GM12864 (cell line): ENCODE measurements at places on chromosomes 16 and 17.

DNA sequence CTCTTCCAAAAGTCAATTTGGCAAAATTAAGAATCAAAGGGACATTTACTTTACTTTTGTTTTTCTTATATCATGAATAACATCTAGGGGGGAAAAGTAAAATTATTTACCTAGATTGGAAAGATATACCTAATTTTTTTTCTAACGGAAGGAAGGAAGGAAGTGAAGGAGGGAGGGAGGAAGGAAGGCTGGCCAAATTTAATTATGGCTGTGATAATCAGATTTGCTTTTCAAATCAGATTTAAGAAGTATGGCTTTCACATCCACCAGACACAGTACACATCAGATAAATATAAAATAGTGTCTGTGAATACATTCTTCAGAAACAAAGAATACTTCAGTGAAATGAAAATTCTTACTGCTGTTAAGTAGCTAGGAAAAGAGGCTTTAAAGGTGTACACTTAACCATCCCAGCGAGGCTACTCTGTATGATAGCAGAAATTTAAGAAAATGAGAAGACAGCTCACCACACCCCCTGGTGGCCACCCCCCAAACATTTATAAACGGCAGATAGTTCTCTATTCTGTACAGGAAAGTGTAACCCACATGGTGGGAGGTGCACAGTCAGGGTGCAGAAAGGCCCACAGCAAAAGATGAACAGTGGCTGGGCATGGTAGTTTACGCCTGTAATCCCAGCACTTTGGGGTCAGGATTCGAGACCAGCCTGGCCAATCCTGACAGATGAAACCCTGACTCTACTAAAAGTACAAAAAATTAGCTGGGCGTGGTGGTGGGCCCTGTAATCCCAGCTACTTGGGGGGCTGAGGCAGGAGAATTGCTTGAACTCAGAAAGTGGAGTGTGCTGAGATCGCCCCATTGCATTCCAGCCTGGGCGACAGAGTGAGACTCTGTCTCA, 150.8 kb downstream of the SSH2 start:
- peak; percentile 31 for DNase-seq

- DNase-seq, result no peak
Observed at GRCh38 chr16:68187505-68187904, 48.4 kb downstream of the ESRP2 start.

GRCh38 chr17:82636626-82637598, 11.3 kb downstream of the WDR45B start:
- no peak for DNase-seq

DNA sequence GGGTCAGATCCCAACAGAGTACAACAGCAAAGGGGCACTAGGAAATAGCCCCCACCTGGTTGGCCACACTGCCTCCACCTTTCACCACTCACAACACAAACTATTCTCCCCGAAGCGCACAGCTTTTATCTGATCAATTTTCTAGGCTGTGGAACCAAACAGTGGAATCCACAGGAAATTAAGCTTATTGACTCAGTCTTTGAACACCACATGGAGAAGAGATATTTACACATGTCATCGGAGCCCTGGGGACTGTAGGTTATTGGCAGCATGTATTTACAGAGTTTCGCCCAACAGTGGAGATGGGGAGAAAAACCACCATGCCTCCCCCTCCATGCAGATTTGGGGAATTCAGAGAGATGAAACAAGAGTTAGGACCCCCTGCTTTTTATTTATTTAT, 154.8 kb downstream of the XYLT1 start:
- DNase-seq, result no peak

- DNase-seq, result no peak
Observed at GRCh38 chr16:25192096-25192495, 24.7 kb upstream of the AQP8 start.

DNA sequence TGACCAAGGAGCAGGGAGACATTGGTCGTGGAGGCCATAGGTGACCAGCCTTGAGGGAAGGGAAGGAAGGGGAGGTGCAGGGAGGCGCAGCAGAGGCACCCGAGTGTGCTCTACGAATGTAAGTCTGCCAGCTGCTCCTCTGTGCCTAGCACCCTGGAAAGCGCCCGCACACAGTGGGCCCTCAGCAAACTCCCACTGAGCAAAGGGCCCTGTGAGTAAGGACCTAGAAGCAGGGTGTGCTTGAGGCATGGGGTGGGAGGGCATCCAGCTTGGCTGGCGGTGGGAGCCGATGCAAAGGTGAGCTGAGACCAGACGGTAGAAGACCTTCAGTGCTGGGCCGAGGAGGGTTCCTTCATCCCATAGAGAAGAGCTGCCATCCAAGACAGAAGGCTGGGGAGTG, 36.2 kb upstream of the MEOX1 start:
- no peak for DNase-seq

- DNase-seq, result no peak
Observed at GRCh38 chr16:85330694-85331188, 218.5 kb upstream of the CIBAR2 start.

DNA sequence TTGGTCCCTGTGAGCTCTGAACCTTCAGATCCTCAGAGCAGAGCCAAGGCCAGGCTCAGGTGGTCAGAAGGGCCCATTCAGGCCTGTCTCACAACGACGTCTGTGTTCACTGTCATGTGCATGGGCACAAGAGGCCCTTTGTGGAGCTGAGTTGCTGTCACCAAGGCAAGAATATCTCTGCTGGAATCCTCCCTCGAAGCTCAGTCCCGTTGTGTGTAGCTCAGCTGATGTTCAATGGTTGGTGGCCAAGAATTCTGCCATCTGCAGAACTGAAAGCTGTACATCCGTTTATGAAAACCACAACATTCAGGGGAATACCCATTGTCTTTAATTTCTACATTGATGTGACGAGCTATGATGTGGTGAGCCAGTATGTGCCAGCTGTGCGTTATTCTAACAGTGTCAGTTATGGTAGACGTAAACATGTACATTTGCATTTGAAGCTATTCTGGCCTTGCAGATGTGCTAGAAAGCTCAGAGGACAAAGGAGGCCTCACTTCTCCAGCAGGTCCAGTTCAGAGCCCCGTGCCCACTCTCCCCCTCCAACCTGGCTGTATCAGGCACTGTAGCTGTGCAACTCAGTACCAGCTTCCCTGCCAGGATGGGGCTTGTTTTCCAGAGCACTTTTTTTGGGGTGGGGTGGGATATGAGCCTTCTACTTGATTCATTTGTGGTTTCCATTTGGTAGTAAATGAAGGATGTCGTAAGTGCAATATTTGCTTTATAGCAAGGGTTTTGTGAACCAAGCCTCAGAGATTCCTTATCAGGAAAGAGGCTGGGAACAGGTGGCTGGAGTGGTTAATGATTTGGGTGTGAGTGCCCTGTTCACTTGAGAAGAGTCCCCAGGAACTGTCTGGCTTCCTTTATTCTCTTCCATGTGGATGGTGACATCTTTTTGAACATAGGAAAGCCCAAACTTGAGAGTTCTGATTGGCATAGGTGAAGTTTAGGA, 56.1 kb downstream of the B9D1 start:
- peak; percentile 74 for DNase-seq

DNA sequence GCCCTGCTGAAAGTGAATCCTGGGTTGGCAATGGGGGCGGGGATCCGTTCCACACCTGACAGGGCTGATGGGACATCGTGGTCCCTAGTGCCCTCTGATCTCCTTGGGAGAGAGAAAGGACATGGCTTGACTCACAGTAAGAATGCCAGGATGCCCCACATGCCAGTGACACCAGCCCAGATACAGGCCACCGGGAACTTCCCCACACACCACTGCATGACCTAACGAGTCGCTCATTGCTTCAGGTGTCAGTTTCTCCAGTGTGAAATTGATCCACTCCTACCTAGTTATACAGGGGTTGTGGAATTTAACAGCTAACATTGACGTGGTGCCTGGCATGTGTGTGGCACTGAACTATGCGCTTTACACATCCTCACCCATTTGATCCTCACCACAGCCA, 7.5 kb downstream of the CD300LG start:
- no peak for DNase-seq

GRCh38 chr17:31417051-31417792, 25.7 kb downstream of the RAB11FIP4 start:
- DNase-seq, result no peak

DNA sequence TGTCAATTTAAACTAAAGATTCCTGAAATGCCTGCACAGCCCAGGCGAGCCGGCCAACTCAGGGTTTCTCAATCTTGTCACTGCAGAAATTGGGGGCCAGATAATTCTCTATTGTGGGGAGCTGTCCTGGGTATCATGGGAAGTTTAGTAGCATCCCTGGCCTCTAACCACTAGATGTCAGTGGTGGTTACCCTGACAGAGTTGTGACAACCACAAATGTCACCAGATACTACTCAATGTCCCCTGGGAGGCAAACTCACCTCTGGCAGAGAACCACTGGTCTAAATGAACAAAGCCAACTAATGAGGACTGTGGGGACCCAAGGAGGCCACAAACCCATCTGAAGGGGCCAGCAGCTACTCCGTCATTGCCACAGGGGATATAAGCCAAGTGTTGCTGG, 90.9 kb downstream of the MYH11 start:
- peak; percentile 60 for DNase-seq

DNA sequence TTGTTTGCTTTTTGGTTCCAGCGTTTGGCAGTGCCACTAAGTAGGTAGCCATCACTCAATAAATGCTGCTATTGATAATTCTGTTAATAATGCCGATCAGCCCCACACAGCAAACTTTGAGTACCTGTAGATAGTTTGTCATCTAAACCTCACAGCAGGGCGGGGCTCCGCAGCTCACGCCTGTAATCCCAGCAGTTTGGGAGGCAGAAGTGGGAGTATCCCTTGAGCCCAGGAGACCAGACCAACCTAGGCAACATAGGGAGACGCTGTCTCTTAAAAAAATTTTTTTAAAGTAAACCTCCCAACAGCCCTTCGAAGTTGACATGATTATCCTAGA, 1.6 kb downstream of the BFAR start:
- no peak for DNase-seq

- no peak for DNase-seq
Observed at GRCh38 chr17:79777120-79777893, 641 bp upstream of the CBX2 start.

DNA sequence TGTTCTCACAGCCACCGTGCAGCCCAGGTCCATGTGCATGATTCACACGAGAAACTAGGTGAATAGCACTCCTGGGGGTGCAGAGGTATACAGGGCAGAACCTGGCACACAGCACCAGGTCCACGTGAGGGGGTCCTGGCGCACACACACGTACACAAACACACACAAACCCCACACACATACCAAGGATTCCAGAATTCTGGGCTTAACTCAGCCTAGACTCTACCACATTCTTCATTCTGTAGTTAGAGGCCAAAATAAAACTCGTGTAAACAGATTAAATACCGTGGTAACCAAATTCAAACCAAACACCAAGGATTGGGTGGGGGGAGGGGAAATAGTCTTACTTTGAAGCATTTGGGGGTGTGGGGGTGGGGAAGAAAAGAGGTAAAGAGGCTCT, 58.5 kb downstream of the XYLT1 start:
- DNase-seq, result no peak

GRCh38 chr17:45742251-45742650, 41.9 kb upstream of the CRHR1 start:
- DNase-seq, result no peak

DNA sequence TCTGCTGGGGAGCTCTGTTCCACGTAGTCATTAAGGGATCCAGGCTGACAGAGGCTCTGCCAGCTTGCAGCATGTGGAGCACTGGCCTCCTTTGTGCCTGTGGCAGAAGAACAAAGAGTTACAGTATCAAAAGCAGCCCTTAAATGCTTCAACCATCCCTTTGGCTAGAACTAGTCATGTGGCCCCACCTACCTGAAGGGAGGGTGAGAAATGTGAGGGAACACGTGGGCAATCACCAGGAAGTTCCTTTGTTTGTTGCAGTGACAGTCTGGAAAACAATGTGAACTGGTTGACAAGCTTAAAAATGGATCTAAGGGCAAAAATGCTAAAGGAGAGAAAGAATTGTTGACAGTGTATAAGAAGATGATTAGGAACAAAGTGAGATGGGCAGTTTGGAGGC, 290.4 kb upstream of the HSBP1 start:
- DNase-seq, result no peak

GRCh38 chr16:15610369-15610871, 32.5 kb downstream of the MARF1 start:
- no peak for DNase-seq

- DNase-seq, result no peak
Observed at GRCh38 chr17:74289688-74290087, 15.7 kb downstream of the DNAI2 start.

- DNase-seq, result no peak
Observed at GRCh38 chr17:82324566-82325285, 7.3 kb upstream of the CD7 start.

GRCh38 chr16:30853758-30854157, 40.1 kb downstream of the BCL7C start:
- no peak for DNase-seq

GRCh38 chr17:41618341-41619035, 5.9 kb downstream of the KRT17 start:
- no peak for DNase-seq
